Hepatocyte (in vitro differentiated cells): ENCODE measurements at places on chromosomes 7 and 10.
A peak's percentile ranks its signal among the peaks of the same experiment; 100 is the strongest.

DNA sequence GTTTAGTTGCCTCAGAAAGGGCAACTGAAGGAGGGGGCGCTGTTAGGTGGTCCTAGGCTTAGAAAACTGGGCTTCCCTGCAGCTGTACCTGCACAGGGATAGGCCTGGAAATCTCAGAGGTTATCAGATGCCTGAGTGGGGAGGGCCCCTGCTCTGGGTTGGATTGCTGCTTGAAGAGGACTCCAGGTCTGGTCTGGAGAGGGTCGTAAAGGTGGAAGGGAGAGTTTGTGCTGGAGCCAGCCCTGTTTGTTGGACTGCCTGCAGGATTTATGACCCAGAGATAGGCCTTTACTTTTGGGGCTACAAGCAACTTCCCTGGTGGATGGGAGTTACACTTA lies 765.9 kb downstream of the GRID1 start:
- no peak for DNase-seq

DNA sequence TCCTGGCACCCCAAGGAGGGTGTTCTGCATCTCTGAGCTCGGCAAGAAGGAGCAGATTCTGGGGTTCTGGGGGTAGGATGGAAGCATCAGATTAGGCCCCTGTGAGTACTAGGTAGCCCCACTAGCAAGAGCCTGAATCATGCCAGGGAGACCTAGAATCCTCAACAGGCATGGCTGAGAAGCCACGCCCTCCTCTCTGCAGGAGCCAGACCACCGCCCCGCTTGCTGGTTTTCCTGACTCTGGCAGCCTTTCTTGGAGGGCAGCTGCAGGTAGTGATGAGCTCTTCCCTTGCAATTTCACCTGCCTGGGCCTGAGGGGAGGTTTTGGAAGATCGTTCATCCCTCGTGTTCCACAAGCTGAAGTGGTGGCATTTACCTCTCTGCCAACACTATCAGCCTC lies 68.9 kb upstream of the PRLHR start:
- no peak for DNase-seq

DNA sequence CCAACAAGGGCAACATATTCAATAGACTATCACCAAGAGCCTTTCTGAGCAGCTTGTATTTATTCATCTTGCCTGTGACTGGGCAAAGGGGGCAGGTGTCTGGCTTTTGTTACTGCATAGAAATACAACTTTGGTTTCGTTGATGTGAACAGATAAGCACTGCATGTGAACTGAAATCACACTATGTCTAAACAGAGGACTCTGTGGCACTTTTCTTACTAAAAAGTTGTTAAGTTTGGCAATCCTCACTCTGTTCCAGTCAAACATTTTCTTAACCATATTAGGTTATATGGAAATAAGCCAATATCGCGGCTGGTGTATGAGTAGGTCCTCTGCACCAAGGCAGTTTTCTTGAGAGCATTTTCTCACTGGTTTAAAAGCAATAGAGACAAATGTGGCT lies 48.5 kb downstream of the CALD1 start:
- no peak for DNase-seq

- DNase-seq, result no peak
Measured at GRCh38 chr7:158975526-158976467, 119.4 kb downstream of the DYNC2I1 start.

DNA sequence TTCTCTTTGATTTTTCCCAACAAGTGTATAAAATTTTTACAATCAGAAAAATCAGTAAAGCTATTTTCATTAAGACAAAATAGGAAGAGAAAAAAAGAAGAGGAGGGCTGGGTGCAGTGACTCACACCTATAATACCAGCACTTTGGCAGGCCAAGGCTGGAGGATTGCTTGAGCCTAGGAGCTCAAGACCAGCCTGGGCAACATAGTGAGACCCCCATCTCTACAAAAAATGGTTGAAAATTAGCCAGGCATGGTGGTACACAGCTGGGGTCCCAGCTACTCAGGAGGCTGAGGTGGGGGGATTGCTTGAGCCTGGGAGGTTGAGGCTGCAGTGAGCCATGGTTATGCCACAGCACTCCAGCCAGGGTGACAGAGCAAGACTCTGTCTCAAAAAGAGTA lies 172.3 kb downstream of the AKR1D1 start:
- no peak for DNase-seq

- DNase-seq, result no peak
Measured at GRCh38 chr10:89959433-89960110, 258.2 kb downstream of the KIF20B start.

GRCh38 chr10:109931163-109931562 lies 7.9 kb upstream of the XPNPEP1 start:
- DNase-seq, result no peak

- no peak for DNase-seq
Measured at GRCh38 chr10:61784354-61785133, 117.0 kb upstream of the ARID5B start.

GRCh38 chr10:108104551-108105156 lies 940.1 kb upstream of the SORCS1 start:
- DNase-seq, result no peak

DNA sequence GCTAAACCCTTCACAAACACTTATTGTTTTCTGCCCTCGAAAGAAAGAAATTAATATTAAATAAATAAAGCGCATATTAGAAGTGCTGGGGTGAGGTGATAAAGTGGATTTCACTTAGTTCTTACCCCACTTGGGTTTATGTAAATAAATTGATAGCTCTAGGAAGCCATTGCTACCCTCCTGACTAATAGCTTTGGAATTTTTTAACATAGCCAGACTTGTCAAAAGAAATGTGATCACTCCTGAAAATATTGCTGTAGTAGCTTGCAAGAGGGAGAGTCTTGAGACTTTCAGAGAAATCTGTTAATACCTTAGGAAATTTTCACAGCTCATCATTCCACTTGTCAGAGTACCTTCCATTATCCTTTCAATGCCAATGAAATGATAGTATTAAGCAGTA lies 7.6 kb downstream of the ARL5B start:
- no peak for DNase-seq

DNA sequence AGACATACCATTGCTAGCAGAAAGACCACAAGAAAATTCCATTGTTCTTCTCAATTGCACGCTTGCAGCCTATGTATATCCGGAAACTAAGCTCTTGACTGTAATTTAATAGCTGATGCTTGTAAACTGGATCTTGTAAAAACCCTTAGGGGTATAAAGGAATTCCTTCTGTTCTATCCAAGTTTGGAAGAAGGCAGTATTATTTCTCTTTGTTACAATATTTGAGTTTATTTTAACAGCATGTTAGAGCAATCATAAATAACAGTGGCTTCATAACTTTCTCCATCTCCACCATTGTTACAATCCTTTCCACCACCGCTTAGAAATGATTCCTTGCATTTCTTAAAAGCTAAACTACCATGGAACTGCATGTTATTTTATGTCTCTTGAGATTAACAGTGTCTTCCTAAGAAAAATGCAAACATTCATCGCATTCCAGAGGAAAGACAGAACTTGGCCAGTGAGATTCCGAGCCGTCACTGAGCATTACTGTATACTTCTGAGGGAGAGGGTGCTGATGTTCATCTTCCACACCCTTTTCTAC lies 92.5 kb downstream of the TRIL start:
- DNase-seq, result peak; percentile 16

DNA sequence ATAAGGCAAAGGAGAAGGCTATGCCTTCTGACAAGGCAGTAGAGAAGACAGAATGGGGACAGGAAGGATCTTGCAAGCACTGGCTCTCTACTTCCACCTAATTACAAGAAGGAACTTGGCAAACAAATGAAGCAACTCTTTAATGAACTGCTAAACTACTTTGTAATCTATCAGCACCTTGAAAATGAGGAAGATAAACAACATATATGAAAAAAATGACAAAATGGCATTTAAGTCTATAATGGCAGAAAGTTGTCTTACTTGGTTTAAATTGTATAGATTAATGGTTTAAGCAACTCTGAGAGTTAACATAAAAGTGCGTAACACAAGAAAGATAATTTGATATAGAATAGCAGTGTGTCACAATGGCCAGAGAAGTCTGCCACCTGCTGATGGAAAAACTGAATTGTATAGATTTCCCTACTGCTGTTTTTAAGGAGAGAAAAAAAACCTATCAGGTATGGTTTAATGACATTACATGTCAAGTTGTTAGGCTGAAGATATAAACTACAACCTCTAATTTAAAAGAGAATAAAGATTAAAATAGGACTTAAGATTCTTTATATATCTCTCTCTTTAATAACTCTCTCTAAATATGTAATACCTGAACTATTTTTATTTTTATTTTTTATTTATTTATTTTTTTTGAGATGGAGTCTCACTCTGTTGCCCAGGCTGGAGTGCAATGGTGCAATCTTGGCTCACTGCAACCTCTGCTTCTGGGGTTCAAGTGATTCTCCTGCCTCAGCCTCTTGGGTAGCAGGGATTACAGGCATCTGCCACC lies 11.8 kb downstream of the NT5C3A start:
- DNase-seq, result peak; percentile 56

DNA sequence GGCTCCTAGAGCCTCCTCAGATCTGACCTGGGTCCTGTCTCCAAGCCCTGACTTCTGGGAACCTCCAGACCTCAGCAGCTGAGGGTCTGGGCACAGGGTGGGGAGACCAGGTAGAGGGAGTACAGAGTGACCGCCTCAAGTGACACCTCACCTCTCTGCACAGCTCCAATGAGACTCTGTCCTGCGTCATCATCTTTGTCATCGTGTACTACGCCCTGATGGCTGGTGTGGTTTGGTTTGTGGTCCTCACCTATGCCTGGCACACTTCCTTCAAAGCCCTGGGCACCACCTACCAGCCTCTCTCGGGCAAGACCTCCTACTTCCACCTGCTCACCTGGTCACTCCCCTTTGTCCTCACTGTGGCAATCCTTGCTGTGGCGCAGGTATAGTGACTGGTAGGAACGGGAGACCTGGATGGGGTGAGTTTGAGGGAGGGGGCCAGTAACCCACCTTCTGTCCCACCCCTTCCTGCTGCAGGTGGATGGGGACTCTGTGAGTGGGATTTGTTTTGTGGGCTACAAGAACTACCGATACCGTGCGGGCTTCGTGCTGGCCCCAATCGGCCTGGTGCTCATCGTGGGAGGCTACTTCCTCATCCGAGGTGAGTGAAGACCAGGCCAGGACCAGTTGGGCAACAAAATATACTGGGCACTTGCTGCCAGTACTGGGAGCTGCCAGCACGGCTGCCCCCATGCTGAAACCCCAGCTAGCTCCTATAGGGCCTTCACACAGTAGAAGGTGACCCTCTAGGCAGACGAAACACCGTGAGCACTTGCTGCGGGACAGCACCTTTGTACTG lies 17.8 kb downstream of the SMO start:
- no peak for DNase-seq

DNA sequence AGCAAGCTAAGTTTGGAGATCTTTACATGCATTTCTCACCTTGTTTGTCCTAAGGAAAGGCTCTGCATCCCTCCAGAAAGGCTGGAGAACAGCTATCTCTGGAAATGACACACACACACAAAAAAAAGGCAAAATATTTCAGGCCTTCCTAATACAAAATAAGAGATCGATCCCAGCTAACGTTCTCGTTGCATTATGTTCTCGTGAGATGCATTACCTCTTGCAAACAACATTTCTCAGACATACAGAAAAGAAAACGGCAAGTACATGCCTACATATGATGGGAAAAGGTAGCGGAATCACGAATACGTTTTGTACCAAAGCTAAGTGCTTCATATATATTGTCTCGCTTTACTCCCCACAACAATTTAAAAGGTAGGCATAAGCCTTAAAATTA lies 488 bp downstream of the MTERF1 start:
- DNase-seq, result peak; percentile 6

GRCh38 chr7:96315125-96315512 lies 6.8 kb downstream of the SLC25A13 start:
- no peak for DNase-seq

DNA sequence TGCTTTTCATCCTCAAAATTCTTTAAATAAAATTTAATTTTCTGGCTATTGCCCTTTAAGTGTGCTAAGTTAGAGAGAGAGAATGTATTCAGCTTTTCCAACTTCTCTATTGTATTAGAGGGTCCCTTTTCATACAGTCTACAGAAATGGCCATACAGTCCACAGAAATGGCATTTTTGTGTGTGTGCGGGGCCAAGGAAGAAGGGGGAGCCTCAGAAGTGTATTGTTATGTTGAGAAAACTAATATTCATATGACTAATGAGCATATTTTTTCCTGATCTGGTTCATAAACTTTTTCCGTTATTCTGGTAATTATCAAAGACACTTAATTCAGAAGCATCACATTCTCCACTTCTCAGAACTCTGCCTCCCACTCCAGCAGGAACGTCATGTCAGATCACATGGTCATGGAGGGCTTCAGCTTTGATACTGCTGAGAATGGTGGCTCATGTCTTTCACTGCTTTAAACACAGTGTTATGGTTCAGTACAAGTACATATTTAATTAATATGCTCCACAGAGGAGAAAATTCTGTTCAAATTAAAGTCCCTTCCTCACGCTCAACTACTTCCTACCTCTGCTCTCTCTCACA lies 37.1 kb downstream of the ELMO1 start:
- no peak for DNase-seq

GRCh38 chr10:86019141-86019540 lies 347.5 kb downstream of the GRID1 start:
- no peak for DNase-seq

GRCh38 chr10:1217237-1217587 lies 161.0 kb downstream of the WDR37 start:
- no peak for DNase-seq

- DNase-seq, result peak; percentile 6
Measured at GRCh38 chr10:24034571-24034970, 174.4 kb upstream of the KIAA1217 start.

GRCh38 chr7:1458683-1459511 lies at the start of gene MICALL2:
Gene MICALL2 (minus strand): TSS chr7:1459470. CDS start chr7:1459326, 144 bp downstream.
- peak; percentile 90 for DNase-seq

DNA sequence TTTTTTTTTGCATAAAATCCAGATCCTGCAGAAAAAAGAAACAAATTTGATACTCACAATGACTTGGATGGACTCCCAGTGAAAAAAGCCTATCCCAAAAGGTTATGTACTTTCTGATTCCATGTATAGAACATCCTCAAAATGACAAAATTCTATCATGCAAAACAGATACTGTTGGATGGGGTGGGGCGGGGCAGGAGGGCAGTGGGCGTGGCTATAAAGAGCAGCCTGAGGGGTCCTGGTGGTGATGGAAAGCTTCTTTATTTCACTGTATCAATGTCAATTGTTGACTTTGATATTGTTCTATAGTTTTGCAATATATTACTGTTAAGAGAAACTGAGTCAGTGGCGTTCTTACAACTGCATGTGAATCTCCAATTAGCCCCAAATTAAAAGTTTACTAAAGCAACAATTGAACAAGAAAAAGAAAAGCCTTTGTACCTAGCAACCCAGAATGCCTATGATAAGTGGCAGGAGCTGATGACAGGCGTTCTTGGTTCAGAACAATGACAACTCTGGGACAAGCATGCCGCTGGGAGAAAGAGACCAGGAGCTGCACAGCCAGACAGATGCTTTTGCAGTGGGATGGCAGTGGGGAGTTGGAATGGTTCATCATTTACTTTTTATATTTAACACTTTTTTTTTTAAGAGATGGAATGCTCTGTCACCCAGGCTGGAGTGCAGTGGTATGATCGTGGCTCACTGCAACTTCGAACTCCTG lies 101.9 kb downstream of the LHPP start:
- DNase-seq, result no peak

GRCh38 chr7:45173596-45174327 lies 16.2 kb downstream of the RAMP3 start:
- DNase-seq, result no peak
